ENCODE measurements at places on chromosomes 5 and 9.

- no peak for DNase-seq
Observed at GRCh38 chr5:6700685-6701355, 12.4 kb upstream of the TENT4A start.

DNA sequence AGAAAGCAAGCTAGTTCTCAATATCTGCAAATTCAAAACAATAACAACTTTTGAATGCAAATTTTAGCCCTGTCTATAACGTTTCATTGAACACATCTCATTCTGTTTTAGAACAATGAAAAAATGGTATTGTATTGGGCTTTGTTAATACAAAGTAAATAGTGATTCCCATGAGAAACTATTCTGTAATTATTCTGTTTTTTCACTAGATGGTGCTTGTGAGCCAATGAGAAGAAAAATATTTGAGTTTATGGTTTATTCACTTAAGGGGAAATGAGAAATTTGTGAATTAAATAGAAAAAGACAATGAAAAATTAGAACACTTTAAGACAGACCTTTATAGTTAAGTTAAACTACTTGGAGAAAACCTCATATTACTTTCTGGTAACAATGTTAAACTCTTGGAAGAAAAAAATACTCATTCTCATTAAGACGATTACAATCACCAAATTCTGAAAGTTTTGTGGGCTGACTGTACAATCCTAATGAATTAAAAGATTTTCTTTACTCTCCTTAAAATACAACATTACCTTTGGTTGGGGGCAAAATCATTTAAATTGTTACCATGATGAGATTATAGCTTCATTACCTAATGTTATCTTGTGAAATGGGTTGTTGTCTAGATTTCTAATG is 127.0 kb downstream of the NNT start:
- no peak for DNase-seq

- no peak for DNase-seq
Observed at GRCh38 chr5:60346393-60346792, 353.6 kb downstream of the DEPDC1B start.

DNA sequence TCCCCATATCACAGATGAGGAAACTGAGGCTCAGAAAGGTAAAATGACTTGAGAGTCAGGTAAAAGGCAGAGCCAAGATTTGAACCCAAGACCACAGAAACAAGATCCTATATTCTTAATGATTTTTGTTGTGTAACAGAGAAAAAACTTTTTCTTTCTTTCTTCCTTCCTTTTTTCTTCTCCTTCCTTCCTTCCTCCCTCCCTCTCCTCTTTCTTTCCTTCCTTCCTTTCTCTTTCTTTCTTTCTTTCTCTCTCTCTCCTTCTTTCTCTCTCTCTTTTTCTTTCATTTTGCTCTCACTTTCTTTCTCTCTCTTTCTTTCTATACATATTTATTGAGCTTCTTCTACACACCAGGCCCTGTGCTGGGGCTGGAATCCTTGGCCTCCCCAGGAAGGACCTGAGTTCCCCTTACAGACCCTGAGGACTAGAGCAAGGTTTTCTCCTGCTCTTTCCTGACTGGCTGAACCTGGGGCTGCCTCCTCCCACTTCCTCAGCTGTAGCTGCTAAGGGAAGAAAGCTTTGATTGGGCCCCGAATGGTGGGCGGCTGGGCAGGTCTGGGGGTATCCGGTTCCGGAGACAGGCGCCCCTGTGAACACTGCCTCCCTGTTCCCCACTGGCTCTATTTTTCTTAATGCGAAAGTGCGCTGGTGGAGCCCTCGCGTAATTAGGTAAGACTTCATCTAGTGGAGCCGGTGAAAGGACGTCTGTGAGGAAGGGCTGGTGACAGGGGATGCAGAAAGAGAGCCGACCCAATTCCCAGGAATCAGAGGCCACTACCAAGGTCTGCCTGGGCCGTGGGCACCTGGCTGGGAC is 27.4 kb upstream of the KIF12 start:
- no peak for DNase-seq

- no peak for DNase-seq
Observed at GRCh38 chr9:71783120-71783523, 14.8 kb upstream of the CEMIP2 start.

DNA sequence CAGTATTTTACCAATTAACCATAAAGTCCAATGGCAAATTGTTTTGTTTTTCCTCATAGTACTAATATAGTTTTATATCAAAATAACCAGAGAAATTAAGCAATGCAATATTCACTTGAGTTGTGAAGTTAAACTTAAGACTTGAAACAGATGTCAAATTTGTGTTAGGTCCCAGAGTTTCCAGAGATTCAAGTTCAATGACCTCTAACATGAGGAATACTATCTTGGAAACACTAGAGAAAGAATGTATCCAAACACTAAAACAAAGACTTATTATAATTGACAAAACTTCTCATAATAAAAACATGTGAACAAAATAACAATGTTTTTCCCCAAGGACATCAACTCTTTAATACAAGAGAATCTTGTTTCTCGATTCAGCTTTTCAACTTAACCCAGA is 18.0 kb downstream of the SUSD1 start:
- DNase-seq, result no peak

DNA sequence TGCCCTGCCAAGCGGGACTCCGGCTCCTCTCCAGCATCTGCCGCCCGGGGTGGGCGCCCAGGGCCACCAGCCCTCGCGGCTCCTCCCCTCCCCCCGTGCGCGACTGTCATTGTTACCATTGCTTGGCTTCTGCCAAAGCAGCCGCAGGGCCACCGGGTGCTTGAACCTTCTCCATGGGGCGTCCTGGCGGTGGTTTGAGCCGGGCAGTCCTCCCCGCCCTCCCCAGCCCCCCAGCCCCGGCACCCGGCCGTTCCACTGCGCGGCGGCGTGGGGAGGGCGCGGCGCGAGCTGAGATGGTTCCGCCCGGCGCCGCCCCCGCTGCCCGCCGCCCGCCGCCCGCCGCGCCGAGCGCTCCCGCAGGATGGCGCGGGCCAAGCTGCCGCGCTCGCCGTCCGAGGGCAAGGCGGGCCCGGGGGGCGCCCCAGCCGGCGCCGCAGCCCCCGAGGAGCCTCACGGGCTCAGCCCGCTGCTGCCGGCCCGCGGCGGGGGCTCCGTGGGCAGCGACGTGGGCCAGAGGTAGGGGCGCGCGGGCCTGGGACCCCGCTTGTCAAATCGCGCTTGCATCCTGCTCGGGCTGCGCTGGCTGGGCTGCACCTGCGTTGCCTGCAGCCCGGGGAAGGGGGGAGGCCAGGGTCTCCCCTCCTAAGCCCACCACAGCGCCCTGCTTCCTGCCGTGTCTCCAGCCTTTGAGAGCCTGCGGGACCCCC is 34.4 kb downstream of the KCNT1 start:
- no peak for DNase-seq

GRCh38 chr9:127805620-127806019 is 2.9 kb downstream of the FPGS start:
- no peak for DNase-seq

GRCh38 chr5:107437986-107438510 is 232.7 kb downstream of the EFNA5 start:
- DNase-seq, result no peak

DNA sequence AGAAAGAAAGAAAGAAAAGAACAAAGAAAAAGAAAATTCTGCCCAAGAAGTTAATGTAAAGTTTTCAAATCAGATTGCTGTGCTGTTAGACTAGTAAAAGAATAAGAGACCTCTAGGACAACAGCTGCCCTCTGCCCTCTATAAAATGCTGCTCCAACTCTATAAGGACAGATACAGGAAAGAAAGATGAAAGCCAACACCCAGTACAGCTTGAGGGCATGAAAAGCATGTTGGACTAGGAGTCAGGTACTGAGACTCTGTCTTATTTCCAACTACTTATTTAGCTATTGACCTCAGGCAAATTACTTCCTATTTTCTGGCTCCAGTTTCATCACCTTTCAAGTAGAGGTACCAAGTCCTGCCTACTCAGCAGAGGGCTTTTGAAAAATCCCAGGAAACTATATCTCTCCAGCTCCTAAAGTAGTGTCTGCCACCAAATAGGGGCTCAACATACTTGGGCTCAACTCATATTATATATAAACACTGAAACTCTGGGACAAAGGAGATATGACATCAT is 5.7 kb downstream of the HBEGF start:
- no peak for DNase-seq

- no peak for DNase-seq
Observed at GRCh38 chr9:129676975-129677374, 11.5 kb downstream of the PRRX2 start.

DNA sequence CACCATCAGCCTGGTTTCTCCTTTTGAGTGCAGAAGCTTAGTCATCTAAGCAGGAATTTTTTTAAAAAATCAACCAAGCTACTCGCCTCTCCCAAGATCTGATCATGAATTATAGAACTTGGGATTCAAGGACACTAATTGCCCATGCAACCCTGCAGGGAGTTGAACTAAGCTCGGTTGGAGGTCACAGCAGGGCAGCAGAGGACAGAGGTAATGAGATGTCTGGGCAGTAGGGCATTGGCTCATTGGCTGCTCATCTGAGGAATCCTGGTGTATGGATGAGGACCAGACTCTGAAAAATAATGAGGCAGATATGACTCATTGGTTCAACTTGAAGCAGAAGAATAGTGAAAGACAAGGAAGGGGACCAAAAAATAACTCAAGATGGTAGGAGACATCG is 111.8 kb upstream of the TLE1 start:
- DNase-seq, result peak; percentile 73

DNA sequence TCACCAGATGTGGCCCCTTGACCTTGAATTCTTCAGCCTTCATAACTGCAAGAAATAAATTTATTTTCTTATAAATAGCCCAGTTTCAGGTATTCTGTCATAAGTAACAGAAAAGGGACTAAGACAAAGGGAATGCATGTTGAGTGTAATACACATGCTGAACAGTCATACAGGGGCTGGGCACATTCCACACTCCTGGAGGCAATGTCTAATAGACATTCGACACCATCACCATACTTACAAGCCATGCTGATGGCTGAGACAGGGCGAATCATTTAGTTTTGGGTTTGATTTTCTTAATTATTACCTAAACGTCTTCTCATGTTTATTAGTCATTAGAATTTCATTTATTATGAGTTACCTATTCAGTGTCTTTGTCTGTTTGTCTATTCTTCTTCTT is 68.5 kb downstream of the TENT4A start:
- DNase-seq, result peak; percentile 46

DNA sequence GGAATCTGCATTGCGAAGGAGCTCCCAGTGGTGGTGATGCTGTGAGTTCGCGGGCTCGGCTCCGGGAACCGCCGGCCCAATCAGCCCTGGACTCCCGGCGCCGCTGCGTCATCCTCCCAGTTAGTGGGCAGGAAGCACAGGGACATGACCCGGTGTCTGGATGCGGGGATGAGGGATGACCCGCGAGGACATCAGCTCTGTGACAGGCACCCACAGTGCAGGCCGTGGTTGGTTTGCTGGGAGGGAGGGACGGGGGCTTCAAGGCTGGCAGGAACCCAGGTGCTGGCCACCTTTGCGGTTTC is 996 bp downstream of the NXNL2 start:
- DNase-seq, result no peak

- DNase-seq, result no peak
Observed at GRCh38 chr5:57493034-57493433, 10.4 kb upstream of the ACTBL2 start.

- no peak for DNase-seq
Observed at GRCh38 chr5:58763390-58763789, 180.5 kb downstream of the RAB3C start.

DNA sequence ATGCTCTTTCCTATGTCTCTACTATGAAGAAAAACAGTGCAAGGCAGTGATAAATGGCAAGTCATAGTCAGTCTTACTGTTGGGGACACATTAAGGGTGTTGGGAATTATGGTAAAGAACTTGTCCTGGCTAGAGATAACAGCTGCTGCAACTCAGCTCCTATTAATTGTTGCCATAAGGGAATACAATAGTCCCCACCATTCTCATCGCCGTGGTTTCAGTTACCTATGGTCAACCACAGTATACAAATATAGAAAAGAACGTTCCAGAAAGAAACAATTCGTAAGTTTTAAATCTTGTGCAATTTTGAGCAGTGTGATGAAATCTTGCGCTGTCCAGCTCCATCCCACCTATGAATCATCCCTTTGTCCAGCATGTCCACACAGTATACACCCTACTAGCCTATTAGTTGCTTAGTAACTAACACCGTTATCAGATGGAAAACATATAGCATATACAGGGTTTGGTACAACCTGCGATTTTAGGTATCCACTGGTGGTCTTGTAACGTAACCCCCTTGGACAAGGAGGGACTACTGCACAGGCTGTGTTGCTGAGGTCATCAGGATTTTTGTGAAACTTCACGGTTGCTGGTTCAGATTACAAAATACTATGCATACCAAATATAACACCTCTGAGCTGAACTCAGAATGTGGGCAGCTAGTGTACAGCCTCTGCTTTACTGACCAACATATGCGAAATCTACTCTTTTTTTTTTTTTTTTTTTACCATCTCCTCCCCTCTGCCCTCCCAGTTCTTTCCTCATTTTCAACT is 53.5 kb downstream of the ZFR start:
- peak; percentile 36 for DNase-seq

DNA sequence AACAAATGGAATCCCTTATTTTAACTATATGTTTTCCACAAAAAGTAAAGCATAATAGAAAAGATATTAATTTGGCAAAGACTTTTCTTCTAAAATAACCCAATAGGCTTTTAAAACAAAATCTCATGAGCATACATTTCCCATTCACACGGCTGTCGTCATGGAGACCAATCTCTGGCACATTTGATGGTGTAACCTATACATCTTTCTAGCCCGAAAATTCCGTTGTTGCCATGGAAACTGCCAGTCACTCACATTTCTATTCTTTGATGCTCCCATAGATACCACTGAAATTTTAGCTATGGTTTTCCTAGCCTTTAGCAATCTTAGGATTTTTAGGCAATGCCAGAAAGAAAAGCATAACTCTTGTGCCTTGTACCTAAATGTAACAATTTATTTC is 262.9 kb upstream of the TRPM3 start:
- no peak for DNase-seq

DNA sequence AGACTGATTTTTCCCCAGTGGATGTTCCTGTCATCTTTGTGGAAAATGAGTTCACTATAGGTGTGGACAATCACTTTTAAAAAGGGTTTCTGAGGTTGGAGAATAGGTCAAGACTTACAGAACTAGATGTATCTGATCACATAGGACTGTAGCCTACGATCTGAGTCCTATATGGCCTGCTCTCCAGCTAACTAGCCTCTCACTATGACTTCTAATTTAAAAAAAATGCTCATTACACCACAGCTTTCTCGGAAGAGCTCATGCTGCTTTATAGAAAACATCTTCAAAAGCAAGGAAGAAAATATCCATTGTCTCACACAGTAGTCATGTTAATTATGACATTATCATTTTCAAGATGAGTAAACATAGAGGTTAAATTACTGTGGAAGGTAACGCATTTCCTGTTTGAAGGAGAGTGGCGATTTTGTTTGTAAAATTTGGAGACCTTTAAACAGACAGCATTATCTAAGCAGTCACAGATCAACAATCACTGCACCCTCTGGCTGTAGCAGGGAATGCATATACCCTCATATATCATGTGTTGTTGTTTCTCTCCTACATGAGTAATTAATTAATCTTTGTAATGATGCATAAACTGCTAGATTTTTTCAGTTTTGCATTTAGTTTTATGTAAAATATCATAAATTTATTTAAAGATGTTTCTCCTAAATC is 573.7 kb downstream of the GABRG2 start:
- no peak for DNase-seq

Data from H54 (cell line).